A673 (cell line): ENCODE measurements at places on chromosomes 13 and 19. TPM values are rescaled to one million over a fixed set of nuclear protein-coding genes. Genes with fewer than 3 reads are reported as not detected.
A peak's percentile ranks its signal among the peaks of the same experiment; 100 is the strongest.

GRCh38 chr19:34171539-34171876, 796 bp upstream of the LSM14A start:
- peaks cover 27% of the 10 kb centered on the region for H3K4me1 ChIP-seq
- H3K27ac ChIP-seq: peak overlapping the region; percentile 99
- peak overlapping the region; percentile 98 for H3K4me3 ChIP-seq
- H3K27me3 ChIP-seq: no peaks in the 10 kb centered on the region

- H3K4me3 ChIP-seq: no peak overlapping the region
- no peaks in the 10 kb centered on the region for H3K27me3 ChIP-seq
- DNase-seq: no peak
Measured at GRCh38 chr19:10881403-10882107, 10.2 kb downstream of the CARM1 start.

GRCh38 chr13:28058866-28059613, 41.3 kb downstream of the FLT3 start:
- peak; percentile 31 for DNase-seq
- no peak overlapping the region for H3K27ac ChIP-seq
- H3K36me3 ChIP-seq: no peaks in the 10 kb centered on the region
- H3K4me1 ChIP-seq: no peaks in the 10 kb centered on the region
- H3K27me3 ChIP-seq: peaks cover 6% of the 10 kb centered on the region

DNA sequence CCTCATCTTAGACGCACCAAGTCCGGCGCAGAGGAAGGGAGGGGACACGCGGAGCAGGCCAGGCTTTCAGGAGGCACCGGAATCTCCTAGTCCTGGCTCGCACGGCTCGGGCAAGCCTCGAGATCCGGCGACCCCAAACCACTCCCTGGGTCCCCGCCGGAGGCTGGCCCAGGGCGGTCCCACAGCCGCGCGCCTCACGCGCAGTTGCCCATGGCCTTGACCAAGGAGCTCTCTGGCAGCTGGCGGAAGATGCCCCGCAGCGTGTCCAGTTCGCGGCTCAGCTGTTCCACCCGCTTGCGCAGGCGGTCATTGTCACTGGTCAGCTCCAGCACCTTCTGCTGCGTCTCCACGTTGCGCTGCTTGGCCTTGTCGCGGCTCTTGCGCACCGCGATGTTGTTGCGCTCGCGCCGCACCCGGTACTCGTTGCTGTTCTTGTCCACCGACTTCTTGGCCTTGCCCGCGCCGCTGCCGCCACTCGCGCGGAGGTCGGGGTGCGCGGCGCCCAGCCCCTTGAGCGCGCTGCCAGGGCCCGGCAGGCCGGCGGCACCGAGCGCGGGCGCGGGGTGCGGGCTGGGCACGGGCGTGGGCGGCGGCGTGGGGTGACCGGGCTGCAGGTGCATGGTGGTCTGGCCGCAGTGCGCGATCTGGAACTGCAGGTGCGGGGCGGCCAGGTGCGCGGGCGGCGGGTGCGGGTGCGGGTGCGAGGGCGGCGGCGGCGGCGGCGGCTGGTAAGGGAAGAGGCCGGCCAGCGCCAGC, 1.0 kb downstream of the CEBPA start:
- no peak for DNase-seq
- H3K27ac ChIP-seq: no peak overlapping the region
- H3K27me3 ChIP-seq: peaks cover 34% of the 10 kb centered on the region
- H3K4me1 ChIP-seq: no peaks in the 10 kb centered on the region
- H3K4me3 ChIP-seq: peak overlapping the region; percentile 68

GRCh38 chr13:111666164-111666776, 345.8 kb downstream of the TEX29 start:
- no peaks in the 10 kb centered on the region for H3K4me1 ChIP-seq
- H3K36me3 ChIP-seq: no peaks in the 10 kb centered on the region
- H3K27ac ChIP-seq: no peak overlapping the region

Gene OR4F17
- not detected in 2 replicates for total RNA-seq

Gene CYP2A7
- not detected in 2 replicates for total RNA-seq

- H3K27me3 ChIP-seq: no peaks in the 10 kb centered on the region
- H3K27ac ChIP-seq: peak overlapping the region; percentile 82
- H3K4me3 ChIP-seq: no peak overlapping the region
- peaks cover 27% of the 10 kb centered on the region for H3K4me1 ChIP-seq
Measured at GRCh38 chr13:114063545-114064449, 68.6 kb downstream of the RASA3 start.
